HFFc6 (cell line): ENCODE measurements at places on chromosomes 6 and 20.
A peak's percentile ranks its signal among the peaks of the same experiment; 100 is the strongest.

DNA sequence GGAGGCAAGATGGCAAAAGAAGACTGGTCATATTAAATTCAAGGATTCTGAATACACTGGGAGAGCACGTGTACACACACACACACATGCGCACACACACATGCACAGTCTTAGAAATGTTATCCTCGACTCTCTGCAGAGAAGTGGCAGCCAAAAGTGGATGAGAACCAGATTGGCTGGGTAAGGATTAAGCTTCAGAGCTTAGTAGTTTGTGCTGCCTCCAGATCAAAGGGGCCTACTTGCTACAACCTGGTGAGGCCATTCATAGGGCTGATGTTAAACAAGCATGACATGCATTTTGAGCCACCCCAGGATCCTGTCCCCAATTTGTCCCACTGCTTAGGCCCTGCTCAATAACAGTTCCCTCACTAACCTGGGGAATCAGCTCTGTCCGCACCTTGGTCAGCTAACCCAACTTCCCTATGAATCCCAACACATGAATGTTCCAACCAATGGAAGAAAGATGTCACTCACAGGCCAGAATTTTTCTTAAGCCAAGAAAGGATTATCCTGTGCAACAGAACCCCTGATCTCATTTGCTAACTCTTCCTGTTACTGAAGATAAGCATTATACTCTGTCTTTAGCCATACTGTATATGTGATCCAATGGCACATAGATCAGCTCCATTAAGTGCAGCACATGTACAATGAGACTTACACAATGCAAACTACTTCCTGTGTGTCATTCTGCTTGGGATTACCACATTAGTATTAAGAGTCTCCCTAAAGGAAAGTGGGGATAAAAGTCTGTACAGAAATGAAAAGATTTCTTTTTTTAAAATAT is 31.0 kb downstream of the TOMM6 start:
- no peak for DNase-seq

DNA sequence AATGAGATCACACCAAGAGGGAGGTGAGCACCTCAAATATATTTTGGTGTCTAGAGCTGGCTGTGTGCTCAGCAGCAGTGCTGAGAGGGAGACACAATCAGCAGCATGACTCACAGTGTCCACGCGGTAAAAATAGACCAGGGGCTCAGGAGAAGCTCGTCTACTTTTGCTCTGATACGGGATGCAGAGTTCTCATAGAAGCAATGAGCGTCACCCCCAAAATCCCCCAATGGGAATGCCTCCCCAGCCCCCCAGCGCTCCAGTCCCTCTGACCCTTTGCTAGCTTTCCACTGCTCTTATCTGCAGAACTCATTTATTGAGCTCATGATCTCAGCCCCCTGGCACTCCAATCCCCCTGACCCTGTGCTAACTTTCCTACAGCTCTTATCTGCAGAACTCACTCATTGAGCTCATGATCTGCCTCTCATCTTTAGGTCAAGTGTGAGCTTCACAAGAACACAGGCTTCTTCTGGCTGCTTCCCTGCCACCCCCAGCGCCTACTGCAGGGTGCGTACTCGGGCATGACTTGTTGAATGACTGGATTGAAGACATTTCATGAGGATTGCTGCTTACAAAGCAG is 34.0 kb downstream of the SYNDIG1 start:
- DNase-seq, result peak; percentile 47

- DNase-seq, result no peak
These were observed 172.2 kb downstream of the BTBD9 start for GRCh38 chr6:38467566-38467965.

- DNase-seq, result no peak
These were observed 949.6 kb downstream of the TBC1D32 start for GRCh38 chr6:120384671-120385070.

DNA sequence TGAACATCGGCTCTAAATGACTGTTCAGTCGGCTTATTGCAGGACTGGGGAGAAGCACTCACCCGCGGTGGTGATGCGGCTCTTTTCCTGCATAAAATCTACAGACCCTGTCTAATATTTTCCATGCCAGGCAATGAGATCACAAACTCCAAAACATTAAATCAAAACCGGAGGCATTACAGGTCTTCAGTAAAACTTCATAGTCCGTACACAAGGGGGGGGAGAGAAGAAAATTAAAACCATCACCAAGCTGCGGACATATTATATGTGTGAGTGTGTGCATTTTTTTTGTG is 6.3 kb upstream of the PAX1 start:
- no peak for DNase-seq
